ENCODE measurements at places on chromosomes 4 and X.

DNA sequence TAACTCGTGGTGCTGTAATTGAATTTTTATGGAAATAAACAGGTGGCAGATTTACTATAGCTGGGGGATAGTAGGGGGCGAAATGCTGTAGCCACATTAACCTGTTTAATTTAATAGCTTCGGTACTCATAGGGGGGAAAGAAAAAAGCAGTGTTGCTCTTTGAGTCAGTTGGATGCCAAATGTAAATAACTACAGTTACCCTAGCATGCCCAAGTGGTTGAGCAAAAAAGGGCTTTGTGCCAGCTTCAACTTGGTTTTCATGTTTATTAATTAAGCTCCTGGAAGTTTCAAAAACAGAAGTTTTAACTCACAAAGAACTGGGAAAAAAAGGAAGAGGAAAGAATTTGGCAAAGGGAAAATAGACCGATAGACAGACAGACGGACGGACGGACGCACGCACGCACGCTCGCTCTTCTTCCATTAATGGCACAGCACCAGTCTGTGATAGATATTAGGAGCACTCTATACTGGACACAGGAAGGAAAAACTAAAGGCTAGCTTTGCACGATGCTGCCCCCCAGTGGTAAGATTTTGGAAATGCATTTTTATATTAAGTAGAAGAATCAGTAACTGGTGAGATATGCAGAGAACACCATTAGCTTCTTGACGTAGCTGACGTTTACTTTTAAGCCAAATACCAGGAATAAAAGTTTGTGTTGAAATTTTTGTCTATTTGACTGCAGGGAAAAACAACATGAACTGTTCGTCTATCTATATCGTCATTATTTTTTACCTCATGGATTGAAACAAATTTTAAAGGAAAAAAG lies 151.8 kb downstream of the SLC7A11 start:
- peak; percentile 39 for DNase-seq

GRCh38 chrX:153662266-153662665 lies 11.3 kb downstream of the PNCK start:
- DNase-seq: no peak

- no peak for DNase-seq
Measured at GRCh38 chr4:110867251-110867960, 244.5 kb upstream of the PITX2 start.

DNA sequence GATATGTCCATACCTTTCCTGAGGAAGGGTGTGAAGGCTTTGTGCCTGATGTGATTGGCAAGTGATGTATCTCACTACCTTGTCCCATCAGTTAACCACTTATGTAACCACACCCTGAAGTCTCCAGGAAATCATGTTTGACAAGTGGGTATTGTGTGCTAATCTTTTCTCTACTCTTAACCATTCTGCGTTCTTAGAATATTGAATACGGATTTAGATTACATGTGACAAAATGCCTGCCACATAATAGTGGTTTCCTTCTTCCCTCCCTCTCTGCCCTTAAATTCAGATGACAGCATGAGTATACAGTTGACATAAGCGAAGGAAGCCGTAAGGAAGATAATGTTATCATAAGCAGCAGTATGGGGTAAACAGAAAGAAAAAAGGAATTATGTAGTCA lies 108.4 kb downstream of the KLHL8 start:
- DNase-seq: no peak

DNA sequence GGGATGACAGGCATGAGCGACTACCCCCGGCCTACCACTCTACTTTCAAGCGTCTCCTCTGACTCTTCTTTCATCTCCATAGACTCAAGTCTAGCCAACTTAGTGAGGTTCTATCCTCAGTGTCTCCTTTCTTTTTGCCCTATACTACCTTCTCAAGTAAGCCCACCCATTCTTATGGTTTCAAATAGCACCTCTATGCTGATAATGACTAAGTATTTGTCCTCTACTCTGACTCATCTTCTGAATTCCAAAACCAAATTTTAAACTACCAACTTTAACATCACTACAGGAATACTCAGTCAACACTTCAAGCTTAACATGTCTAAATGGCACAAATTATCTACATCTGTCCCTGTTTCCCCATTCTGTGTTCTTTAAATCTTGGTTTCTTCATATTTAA lies 47.8 kb downstream of the ELF2 start:
- no peak for DNase-seq

DNA sequence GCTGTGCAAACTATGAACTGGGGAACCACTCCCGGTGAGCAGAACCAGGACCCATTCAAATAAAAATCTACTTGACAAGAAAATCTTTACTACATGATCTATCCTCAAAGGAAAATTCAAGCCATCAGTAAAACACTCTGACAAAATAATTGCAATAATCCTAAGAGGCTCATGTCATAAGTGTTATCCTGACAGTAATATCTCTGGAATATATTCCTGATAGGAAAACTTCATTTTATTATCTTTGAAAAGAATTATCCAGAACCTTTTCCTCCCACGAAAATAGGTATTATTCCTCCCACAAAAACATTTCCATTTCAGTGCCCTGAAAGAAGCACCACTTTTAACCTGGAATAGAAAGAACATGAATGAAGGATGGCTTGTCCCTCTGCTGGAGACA lies 357.7 kb upstream of the PCDH7 start:
- no peak for DNase-seq

GRCh38 chr4:24805067-24805466 lies 9.7 kb downstream of the SOD3 start:
- DNase-seq: no peak

DNA sequence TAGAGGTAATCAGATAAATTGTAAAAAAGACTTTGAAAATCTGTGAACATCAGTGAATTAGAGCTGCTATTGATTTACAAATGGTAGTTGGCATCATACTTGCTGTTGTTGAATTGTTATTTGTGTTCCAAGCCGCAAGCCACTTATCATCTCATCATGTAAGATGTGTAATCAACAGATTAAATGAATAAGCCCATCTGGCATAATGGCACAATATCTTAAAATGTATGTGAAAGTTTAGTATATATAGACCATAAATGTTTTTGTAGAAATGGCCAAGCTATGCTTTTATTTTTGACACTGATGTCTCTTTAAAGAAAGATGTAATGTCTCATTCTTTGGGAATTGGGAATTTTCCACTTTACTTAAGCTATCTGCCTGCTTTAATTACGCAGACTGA lies 682.6 kb upstream of the GNPDA2 start:
- no peak for DNase-seq

DNA sequence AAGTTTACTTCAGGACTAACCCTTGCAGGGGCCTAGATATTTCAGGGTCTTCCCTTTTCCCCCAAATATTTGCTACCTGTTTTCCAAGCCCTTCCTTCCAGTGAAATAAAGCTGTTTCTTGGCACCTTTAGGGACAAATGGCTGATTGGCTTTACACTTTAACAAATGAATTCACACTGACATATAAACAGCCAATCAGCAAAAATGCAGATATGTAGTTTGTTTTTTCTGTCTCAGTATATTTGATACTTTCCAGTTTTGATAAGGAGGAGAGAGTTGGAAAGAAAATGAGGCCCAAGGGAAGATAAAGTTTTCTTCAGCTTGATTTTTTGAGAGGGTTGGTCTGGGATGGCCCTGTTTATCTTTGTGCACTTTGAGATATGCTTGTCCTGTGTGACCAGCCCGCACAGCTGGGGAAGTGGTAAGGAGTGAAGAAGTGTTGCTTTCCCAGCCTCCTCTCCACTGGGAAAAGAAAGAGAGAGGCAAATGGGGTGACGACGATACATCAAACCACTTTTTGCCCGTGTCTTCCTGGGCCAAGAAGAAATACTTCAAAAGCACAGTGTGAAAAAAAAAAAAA lies 67.5 kb downstream of the MGST2 start:
- no peak for DNase-seq

- no peak for DNase-seq
Measured at GRCh38 chrX:11374570-11374969, 81.4 kb downstream of the AMELX start.

GRCh38 chrX:66489339-66489738 lies 149.5 kb downstream of the EDA2R start:
- DNase-seq: no peak

GRCh38 chr4:7513671-7514070 lies 78.9 kb upstream of the PSAPL1 start:
- DNase-seq: no peak

GRCh38 chr4:125986307-125986706 lies 671.6 kb downstream of the FAT4 start:
- DNase-seq: no peak

GRCh38 chr4:47531241-47531953 lies 46.3 kb downstream of the ATP10D start:
- no peak for DNase-seq

GRCh38 chr4:15331930-15332329 lies 95.9 kb upstream of the C1QTNF7 start:
- no peak for DNase-seq

DNA sequence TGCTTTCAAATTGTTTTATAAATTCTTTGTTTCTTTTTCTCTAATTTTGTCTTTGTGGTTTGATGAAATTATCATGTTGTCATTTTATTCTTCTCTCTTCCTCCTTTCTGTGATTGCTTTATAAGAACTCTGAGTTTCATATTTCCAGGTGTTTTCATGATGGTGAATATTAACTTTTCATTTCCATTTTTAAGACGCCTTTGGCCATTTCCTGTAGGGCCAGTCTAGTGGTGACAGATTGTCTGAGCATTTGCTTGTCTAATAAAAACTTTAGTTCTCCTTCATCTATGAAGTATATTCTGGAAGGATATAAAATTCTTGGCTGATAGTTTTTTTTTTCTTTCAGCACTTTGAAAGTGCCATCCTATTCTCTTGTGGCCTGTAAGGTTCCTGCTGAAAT lies 128.1 kb downstream of the FAM13A start:
- DNase-seq: no peak

- no peak for DNase-seq
Measured at GRCh38 chr4:95511477-95511876, 37.3 kb downstream of the UNC5C start.

DNA sequence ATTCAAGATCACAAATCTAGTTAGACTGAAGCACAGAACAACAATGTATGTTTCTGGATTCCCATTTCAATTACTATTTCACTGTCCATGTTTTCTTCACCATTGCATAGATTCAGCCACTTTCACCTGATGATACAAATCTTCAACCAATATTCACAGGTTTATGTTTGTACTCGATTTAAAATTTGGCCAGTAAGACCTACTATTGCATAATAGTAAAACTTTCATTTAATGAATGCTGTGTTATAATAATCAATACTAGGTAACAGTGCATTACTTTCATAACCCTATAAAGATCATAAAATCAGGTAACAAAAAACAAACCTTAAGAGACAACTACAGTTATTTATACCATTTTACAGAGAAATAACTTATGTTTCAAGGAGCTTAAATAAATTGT lies 2209.1 kb downstream of the ARAP2 start:
- no peak for DNase-seq

DNA sequence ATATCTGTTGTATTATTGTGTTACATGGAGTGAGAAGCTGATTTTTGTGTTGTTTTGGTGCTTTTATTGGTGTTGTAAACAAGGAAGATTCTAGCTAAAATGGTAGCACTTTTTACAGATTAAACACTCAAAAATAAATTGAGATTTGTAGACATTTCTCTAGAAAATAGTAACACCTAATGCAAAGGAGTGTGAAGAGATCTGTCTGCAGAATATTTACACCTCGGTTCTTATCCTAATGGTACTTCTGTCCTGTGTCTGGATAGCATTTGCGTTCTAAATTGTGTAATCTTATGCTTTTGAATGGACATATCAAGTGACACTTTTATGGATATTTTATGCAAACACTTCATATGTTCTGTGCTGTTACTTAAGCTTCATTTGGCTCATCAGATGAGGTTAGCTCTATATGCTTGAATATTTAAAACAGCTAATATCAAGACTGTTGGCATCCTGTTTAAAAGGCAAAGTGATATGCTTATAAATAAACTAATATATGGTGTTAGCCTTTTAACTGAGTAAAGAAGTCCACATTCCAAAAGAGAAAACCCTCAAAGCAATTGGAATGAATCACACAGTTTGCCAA lies 6.0 kb downstream of the PCDH7 start:
- no peak for DNase-seq

- DNase-seq: no peak
Measured at GRCh38 chr4:99504804-99505502, 5.9 kb upstream of the C4orf17 start.

DNA sequence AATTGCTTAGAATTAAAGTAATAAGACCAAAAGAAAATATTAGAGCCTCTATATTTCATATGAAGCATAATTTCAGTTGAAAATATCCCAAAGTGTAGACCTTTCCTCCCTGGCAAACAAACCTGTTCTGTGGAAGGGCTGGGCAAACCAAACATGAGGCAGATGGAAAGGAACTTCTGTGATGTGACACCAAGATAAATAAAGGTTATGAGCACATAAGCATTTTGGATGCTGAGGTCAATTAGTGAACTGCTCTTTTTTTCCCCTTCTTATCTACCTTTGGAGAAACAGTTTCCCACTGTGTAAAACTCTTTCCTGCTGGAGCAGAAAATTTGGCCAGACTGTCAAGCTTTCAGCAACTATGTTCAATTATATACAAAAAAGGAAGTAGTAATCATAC lies 109.6 kb upstream of the STIM2 start:
- DNase-seq: no peak

DNA sequence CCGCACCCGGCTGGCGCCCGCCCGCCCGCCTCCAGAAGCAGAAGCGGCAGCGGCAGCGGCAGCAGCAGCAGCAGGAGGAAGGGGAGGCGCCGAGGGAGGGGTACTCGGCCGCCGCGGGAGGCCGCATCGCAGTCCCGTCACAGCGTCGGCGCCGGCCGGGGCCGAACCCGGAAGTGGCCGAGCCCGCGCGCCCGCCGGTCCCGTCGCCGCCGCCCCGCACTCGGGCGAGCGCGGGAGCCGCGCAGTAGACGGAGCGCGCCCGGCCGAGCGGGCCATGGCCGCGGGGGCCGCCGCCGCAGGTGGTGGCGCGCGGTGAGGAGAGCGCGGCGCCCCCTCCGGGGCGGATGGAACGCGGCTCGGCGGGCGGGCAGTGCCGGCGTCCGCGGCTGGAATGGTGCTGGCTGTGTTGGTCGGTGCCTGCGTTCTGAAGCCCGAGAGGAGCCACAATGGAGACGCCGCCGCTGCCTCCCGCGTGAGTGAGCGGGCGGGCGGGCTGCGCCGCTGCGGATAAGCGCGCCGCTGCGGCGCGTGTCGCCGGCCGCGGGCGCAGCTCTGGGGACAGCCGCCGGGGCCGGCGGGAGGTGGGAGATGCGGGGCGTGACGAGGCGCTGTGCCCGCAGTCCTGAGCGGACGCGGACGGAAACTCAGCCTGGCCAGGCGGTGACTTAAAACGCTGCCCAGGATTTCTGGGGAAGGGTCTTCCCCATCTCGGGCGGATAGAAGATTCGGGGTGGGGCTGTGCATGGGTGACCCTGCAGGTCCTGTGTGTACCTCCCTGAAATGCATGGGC lies at the start of gene KLHL2:
TSS of gene KLHL2 (plus strand) at position 131 of the 790 bp plus-strand sequence. CDS start at position 447, 316 bp downstream.
- peak; percentile 76 for DNase-seq

- DNase-seq: no peak
Measured at GRCh38 chr4:53510321-53510720, 81.0 kb downstream of the LNX1 start.

GRCh38 chr4:42080306-42080705 lies 72.1 kb downstream of the BEND4 start:
- no peak for DNase-seq

- no peak for DNase-seq
Measured at GRCh38 chr4:119025916-119026661, 109.5 kb upstream of the MYOZ2 start.

Measured in nucleus accumbens (tissue), 56 donors.